ENCODE measurements at places on chromosomes 1 and 21.

GRCh38 chr21:28124541-28124940, 868.1 kb downstream of the LTN1 start:
- DNase-seq, result no peak

- no peak for DNase-seq
Measured at GRCh38 chr1:241787691-241788090, 60.3 kb upstream of the EXO1 start.

- no peak for DNase-seq
Measured at GRCh38 chr1:230407351-230407750, 18.8 kb downstream of the PGBD5 start.

DNA sequence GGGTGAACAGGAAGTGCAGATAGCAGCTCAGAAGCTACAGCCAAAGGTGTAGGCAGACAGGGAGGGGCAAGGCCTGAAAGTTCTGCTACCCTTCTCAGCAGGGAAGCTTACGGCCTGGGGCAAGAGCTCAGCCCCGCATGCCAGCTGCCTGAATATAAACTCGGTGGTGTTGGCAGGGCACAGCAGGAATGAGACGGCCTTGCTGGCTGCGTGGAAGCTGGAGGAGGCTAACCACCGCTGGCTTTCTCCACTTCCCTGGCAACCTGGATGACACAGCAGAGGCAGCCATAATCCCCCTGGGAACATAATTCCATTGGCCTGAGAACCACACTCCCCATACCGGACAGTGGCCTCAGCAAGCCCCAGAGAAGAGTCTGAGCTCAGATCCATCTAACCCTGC, 81.9 kb upstream of the PRRC2C start:
- DNase-seq, result no peak

GRCh38 chr1:39990428-39990827, 35.5 kb downstream of the MFSD2A start:
- no peak for DNase-seq

- no peak for DNase-seq
Measured at GRCh38 chr1:147824798-147825197, 64.4 kb upstream of the GJA5 start.

- DNase-seq, result no peak
Measured at GRCh38 chr1:168135921-168136708, 615 bp downstream of the GPR161 start.
